ENCODE measurements at places on chromosomes 11 and 22.

DNA sequence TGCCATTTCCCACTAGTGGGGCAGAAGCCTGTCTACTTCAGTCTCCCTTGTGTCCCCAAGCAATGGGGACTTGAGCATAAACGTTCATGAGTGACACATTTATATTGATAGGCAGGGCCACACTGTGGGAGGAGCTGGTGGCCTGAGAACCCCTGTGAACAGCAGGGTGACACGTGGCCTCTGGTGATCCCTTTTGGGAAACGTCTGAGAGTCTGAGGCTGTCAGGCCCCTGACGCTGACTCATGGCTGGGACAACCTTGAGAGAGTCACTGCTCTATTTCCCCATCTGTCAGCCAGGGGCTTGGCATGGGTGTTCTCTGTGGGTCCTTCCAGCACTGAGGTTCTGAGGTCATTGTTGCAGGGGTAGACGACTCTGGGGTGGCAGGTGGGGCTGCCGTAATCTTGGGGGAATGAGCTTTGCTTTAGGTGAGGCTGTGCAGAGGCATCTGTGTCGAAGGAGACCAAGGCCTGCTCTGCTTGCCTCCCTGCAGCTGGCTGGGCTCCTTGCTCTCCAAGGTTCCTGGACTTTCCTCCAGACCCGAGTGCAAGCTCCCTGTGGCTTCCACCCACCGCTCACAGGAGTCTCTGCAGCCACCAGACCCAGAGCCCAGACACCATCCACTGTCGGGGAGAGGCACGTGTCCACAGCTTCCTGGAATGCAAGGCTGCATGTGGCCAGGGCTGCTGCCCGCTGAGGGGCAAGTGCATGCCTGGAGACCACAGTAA lies 54.7 kb downstream of the SMIM38 start:
- DNase-seq, result peak; percentile 11

GRCh38 chr22:37510091-37510490 lies 9.1 kb downstream of the CARD10 start:
- no peak for DNase-seq

DNA sequence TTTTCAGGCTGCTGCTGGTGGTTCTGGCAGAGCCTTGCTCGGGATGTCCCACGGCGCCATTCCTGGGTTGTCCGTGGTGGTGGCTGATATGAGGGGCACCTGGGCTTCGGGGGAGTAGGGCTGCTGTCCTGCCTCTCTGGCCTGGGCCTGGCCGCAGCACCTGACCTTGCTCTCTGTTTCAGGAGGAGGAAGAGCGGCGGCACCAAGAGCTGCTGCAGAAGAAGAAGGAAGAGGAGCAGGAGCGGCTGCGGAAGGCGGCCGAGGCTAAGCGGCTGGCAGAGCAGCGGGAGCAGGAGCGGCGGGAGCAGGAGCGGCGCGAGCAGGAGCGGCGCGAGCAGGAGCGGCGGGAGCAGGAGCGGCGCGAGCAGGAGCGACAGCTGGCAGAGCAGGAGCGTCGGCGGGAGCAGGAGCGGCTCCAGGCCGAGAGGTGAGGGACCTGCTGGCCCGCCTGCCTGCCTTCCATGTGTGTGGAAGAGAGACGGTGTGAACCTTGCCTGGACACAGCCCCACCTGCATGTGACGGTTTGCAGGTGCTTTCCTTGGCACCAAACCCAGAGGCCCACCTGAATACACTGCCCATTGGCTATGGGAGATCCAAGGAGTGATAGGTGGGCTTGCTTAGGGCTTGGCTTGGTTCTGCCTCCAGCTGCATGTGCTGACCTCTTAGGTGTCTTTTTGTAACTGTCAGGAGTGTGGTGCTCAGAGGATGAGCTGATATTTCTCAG lies 22.8 kb downstream of the INCENP start:
- no peak for DNase-seq

DNA sequence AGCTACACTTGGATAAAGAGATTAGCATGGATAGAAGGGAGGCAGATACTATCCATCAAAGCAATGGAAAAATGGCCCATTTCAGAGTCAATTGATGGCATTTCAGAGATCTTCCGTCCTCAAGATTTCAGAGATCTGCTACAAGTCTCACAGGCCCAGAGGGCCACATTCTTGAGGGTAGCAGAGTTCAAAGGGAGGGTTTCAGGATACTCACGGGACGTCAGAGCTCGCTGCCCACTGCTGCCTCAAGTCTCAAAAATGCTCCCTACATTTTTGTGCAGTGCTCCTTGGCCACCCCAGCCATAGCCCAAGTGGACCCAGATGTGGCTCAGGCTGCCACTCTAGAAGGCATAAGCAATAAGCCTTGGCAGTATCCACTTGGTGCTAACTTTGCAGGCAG lies 24.9 kb downstream of the RTL6 start:
- DNase-seq, result no peak

GRCh38 chr11:1766719-1767398 lies 3.1 kb upstream of the CTSD start:
- DNase-seq, result no peak

- DNase-seq, result peak; percentile 26
Measured at GRCh38 chr11:92955860-92956259, 13.6 kb upstream of the MTNR1B start.

Data from GM12865 (cell line).